ENCODE measurements at places on chromosomes 3 and 15.

- no peak for DNase-seq
These were observed 95.5 kb downstream of the ST6GAL1 start for GRCh38 chr3:187025656-187026316.

DNA sequence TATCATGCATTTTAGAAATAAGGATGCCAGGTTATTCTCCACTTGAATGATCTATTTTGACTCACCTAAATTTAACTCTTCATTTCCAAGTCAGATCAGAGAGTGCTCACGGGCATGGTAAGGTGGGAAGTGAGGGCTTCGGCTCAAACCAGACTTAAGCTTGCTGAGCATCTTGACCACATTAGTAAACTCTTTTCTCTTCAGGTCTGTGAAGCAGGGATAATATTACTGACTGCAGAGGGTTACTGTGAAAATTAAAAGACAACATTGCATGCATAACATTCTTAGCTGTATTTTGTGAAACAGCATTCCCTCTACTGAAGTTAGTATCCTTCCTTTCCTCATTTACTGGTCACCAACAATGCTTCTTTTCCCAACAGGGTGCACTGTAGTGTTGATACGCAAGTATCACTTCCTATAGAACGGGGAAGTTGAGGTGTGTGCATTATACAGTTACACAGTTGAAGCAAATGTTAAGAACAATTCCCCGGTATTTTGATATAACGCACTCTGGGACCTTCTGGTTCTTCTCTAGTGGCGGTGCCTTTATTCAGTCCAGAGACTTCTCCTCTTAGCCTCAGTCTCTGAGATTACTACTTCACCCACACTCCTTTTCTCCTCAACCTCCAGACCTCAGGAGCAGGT, 74.1 kb upstream of the MNS1 start:
- no peak for DNase-seq

GRCh38 chr15:38038659-38039442, 104.4 kb downstream of the TMCO5A start:
- no peak for DNase-seq

DNA sequence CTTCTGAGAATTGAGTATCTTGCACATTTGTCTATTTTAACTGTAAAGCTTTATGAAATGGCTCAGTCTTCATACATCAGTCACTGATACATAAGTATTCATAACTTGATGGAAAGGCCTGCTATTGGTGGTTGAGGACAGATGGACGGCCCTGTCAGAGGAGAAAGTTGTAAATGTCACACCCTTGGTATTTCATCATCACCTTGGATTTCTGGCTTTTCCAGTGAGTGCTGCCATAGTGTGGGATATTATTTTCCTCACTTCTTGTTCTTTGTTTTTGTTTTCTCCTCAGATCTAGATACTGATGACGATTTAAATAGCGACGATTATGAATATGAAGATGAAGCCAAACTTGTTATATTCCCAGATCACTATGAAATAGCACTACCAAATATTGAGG, 47.9 kb downstream of the USP13 start:
- no peak for DNase-seq
